ENCODE measurements at places on chromosomes 11 and 22.

GRCh38 chr11:89184021-89184420 is 6.3 kb downstream of the TYR start:
- no peak for DNase-seq

DNA sequence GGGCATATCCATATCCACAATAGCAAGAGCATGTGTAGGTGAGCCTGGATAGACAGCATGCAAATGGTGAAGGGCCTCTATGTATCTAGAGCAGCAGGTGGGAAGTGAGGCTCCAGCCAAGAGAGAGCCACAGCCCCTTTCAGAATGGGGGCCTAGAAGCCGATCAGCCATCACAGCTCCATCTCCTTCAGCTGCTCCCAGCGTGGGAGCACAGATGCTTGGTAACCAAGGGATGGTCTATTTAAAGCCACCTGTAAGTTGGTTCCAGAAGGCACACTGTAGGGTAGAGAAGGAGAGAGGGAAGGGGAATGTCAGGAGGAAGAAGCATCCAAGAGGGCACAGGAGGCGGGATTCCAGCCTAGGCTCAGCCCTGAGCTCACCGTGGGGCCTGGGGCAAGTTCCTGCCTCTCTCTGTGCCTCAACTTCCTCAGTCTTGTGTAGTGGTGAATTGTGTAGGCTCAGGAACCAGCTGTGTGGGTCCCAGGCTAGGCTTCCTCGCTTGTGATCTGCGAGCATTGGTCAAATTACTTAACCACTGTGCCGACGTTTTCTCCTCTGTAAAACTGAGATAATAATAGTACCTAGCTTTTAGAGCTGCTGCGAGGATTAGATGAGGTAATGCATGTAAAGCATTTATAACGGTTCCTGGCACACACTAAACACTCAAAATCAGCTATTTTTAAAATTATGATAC is 122.9 kb upstream of the NAV2 start:
- no peak for DNase-seq

- DNase-seq = no peak
These were observed 30.4 kb downstream of the CBL start for GRCh38 chr11:119236490-119236889.

GRCh38 chr11:7531011-7531410 is 17.2 kb downstream of the PPFIBP2 start:
- no peak for DNase-seq

DNA sequence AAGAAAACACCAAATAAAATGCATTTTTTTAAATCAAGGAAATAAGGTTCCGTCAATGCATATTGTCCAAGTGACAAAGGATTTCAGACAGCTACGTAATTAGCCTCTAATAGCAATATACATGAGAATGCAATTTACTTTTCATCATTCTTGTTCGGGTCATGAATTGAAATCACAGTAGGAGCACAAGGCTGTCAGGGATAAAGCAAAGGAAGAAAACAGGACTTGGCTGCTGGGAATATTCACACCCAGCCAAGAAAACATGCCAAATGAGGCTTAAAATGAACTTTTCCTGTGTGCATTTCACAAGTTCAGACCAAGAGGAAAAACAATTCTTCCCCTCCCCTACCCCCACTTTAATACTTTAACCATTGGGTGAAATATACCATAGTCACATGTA is 188.6 kb downstream of the CWF19L2 start:
- DNase-seq = no peak

GRCh38 chr22:48496987-48497650 is 1330.6 kb downstream of the BRD1 start:
- no peak for DNase-seq

GRCh38 chr11:44862558-44863101 is 88.1 kb downstream of the TP53I11 start:
- no peak for DNase-seq

DNA sequence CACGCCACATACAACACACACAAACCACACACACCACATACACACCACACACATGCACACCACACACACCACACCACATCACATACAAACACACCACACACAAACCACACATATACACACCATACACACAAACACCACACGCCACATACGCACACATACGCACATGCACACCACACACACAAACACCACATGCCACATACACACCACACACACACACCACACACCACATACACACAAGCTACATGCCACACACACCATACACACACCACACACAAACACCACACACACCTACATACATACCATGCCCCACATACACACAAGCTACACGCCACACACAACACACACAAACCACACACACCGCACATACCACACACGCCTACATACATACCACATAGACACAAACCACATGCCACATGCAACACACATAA is 15.7 kb upstream of the TH start:
- no peak for DNase-seq

GRCh38 chr22:46976143-46976542 is 213.7 kb downstream of the TBC1D22A start:
- no peak for DNase-seq

GRCh38 chr22:16958475-16958874 is 49.5 kb downstream of the GAB4 start:
- DNase-seq = no peak

GRCh38 chr11:119571311-119571710 is 148.3 kb upstream of the THY1 start:
- no peak for DNase-seq

DNA sequence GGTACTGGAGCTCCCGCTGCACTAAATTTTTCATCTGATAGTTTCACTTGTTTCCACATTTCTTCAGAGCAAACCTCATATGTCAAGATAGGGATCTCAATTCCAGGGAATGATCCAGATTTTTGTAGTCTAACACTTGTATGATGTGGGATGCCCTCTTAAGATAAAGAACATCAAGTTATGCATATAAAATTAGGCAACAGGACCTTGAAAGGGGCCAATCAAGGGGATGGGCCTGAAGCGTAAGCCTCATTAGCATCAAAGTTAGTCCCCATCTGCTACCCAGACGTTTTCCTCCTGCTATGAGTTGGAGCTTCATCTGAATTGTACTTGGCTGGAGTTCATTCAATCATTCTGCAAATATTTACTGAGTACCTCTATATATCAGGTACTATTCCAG is 17.5 kb downstream of the PDGFD start:
- DNase-seq = no peak

DNA sequence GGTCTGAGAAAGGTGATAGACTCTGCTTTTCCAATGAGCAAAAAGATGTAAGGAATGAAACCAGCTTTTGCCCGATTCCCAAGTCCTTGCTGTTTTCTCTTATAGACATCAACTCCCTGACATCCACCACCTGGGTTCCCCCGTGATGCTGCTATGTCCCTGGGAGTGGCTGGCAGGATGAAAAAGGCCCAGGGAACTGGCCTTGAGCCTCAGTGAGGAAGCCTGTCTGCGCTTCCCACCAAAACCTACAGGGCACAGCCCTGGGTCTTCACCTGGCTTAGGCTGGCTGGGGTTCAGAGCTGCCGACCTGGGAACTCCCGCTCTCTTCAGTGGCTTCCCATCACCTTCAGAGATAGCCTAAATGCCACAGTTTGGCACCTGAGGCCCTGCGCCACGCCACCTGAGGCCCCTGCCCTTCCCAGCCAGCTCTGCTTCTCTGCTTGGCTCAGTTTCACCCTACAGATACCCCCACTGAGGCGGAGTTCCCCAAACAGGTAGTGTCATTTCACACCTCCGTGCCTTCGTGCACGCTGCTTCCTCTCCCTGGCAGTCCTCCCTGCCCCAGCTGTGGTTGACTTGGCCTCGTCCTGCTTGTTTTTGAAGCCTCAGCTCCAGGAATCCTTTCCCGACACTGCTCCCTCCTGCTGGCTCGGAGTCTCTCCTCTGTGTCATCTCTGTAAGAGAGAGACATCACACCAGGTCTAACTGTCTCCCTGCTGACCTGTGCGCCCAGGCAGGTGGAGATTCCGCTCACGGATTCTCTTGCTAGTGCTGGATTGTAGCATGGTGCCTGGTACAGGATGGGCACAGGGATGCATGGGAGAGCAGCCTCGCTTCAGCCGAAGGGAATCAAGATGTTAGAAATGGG is 10.7 kb downstream of the SLC37A2 start:
- DNase-seq = no peak

- no peak for DNase-seq
These were observed 8.2 kb downstream of the ABCG4 start for GRCh38 chr11:119157063-119157462.

- no peak for DNase-seq
These were observed 1119.1 kb upstream of the TENM4 start for GRCh38 chr11:80559942-80560341.

DNA sequence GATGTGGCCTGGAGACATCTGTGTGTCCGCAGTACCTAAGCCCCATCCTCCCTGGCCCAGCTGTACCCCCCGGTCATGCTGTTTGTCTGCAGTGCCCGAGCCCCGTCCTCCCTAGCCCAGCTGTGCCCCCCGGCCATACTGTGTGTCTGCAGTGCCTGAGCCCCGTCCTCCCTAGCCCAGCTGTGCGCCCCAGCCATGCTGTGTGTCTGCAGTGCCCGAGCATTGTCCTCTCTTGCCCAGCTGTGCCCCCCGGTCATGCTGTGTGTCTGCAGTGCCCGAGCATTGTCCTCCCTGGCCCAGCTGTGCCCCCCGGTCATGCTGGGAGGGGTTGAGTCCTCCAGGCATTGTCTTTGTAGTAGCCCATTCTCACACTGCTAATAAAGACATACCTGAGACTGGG is 7.6 kb upstream of the ARSA start:
- DNase-seq = no peak

DNA sequence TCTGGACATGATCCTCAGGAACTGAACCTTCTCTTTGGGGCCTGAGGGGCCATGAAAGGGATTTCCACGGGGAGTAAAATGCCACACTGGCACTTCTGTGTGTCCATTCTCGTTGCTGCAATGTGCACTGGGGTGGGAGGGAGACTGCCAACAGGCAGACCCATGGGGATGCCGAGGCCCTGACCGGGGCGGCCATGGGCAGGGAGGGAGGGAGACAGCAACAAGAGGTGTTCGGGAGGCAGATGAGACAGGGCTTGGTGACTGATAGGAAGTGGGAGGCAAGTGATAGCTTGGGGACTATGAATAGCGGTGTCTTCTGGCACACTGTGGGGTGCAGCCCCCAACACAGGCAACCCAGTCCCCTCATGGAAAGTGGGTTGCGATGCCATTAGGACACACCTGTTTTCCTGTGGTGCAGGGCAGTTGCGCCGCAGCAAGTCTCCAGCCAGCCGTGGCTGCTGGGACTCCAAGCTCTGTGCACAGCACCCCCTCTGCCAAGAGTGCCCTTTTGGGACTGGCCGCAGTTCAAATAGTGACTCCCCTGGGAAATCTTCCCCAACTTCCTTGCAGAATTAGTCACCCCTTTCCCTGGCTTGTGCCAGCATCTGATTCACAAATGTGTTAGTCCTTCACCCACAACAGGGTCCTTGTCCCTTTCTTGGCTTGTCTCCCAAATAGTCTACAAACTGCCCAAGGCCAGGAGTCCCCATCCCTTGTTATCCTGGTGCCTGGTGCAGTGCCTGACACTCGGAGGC is 88.8 kb downstream of the CHST1 start:
- DNase-seq = no peak

- DNase-seq = no peak
These were observed 39.6 kb downstream of the NEU3 start for GRCh38 chr11:75028321-75028720.

GRCh38 chr22:21446827-21447690 is 20.1 kb upstream of the TMEM191C start:
- no peak for DNase-seq

- no peak for DNase-seq
These were observed 31.6 kb upstream of the SHANK2 start for GRCh38 chr11:71283971-71284441.

GRCh38 chr11:66467756-66468155 is 1.1 kb downstream of the PELI3 start:
- DNase-seq = no peak

DNA sequence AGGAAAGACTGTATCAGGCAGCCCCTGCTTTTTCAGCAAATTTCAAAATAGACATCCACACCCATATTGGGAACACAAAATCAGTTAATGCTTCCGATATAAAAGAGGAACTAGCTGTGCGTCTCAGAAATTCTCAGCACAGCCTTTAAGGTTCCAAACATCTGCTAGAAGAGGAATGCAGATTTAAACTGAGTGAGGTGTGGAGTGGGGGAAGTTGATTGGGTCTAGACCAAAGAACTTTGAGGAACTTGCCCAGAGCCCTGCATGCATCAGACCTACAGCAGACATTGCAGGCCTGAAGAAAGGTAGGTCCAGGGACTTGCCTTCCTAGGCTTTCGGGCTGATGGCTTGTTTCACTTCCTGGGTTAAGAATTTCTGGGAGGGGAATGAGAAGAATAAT is at the start of gene MS4A4A:
Gene MS4A4A, plus strand, starts transcription at position 255 of the 400 bp plus-strand sequence. Its CDS starts 10 bp downstream, at position 265.
- no peak for DNase-seq

DNA sequence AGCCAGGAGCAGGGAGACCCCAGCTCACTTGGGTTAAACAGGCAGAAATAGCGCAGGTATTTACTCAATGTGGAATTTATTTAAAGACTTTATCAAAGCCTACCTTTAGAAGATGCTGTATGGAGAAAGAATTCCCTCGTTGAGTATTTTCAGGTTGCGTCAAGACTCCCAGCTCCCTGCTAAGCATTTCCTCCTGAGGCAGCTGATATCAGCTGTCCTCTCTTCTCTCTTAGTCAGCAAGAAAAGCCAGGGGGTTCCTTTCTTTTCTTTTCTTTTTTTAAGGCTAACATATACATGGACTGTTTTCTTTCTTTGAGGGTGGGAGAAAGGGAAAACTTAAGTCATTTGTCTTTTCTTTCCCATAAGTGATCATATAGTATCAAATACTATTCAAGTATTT is 125.8 kb upstream of the POU2AF2 start:
- DNase-seq = no peak

GRCh38 chr11:32466279-32466915 is 31.1 kb upstream of the WT1 start:
- no peak for DNase-seq

DNA sequence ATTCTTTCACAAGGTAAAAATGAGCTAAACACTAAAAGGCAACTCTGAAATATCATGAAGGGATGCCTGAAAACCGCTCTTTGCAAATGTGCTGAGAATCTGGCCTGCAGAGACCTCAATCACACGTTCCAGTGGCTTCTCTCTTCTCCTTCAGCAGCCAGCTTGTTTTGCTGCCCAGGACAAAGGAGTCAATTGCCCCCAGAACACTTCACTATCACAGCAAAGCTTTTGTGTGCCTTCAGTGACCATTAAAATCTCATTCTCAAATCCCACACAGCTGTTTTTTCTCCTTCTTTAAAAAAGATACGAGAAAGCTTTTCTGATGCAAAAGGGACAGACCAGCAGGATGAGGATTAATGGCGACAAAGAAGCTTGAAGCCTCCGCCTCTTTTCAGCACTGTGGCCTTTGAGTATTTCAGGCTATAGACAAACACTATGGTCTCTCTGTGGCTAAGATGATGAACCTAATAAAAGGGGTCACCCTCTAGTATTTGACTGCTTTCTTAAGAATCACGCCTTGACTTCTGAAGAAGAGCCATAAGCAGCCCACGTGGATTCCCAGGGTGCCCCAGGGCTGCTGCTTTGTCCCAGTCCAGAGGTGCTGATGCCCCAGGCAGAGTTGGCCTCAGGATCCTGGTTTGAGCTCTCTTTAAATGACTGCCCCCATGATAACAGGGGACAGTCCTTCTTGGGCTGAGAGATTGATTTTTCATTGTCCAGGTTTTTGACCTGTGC is 33.4 kb upstream of the NRIP3 start:
- no peak for DNase-seq

GRCh38 chr11:90668502-90668901 is 445.7 kb upstream of the CHORDC1 start:
- no peak for DNase-seq

- DNase-seq = no peak
These were observed 74.6 kb upstream of the FAT3 start for GRCh38 chr11:92149996-92150395.
